Cortex of kidney (tissue), 1 donor: ENCODE measurements at places on chromosomes 3 and 15.

DNA sequence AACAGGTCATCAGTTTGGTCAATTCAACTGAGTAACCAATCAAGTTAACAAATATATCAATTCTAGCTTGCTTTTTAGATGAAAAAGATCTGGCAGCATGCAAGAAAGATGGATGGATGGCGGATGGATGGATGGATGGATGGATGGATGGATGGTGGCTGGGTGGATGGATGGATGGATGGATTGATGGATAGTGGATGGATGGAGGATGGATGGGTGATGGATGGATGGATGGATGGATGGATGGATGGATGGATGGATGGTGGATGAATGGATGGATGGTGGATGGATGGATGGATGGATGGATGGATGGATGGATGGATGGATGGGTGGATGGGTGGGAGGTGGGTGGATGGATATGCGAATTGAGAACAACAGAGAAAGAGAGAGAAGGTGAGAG, 303.7 kb upstream of the IGF1R start:
- DNase-seq, result no peak

DNA sequence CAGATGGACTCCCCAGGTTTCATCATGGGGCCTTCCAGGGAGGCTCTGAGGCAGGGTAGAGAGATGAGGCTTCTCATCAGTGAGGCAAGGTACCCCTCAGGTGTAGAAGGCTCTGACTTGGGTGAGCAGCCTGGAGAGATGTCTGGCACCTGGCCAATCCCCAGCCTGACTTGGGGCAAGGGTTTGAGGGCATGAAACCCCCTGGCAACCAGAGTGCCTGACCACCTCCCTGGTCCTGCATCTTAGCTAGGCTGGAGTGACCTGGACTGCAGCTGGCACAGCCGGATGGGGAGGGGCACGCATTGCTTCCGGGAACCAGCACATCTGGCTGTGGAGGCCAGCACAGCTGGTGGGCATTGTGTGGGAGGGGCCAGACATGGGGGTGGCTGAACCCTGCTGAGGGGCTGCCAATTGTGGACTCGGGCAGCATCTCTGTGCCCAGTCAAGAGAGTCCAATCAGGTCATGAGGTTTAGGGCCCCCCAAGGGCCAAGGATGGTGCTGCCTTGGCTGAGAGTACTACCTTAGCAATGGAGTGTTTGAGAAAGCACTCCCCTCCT, 1.9 kb downstream of the ZBTB47 start:
- DNase-seq, result no peak

GRCh38 chr3:12891985-12892839, 50.8 kb upstream of the RPL32 start:
- no peak for DNase-seq

- no peak for DNase-seq
Measured at GRCh38 chr3:25349828-25350724, 78.0 kb upstream of the RARB start.

- no peak for DNase-seq
Measured at GRCh38 chr3:6089780-6090179, 771.1 kb upstream of the GRM7 start.

DNA sequence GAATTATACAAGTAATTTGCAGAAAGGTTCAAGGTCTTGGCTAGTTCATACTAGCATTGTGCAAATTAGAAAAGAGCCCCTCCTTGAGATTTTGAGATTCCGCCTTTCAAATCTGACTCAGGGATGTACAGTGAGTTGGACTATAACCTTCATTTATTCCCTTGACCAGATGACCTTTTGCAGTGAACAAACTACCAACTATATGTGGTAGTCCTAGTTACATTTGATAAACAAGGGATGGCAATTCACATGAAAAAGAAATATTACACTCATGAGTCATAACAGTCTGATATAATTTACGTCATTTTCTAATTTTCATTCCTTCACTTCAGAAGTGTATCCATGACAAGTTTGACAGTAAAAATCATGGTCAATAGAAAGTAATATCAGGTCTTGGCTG, 860.4 kb downstream of the ROBO1 start:
- no peak for DNase-seq

DNA sequence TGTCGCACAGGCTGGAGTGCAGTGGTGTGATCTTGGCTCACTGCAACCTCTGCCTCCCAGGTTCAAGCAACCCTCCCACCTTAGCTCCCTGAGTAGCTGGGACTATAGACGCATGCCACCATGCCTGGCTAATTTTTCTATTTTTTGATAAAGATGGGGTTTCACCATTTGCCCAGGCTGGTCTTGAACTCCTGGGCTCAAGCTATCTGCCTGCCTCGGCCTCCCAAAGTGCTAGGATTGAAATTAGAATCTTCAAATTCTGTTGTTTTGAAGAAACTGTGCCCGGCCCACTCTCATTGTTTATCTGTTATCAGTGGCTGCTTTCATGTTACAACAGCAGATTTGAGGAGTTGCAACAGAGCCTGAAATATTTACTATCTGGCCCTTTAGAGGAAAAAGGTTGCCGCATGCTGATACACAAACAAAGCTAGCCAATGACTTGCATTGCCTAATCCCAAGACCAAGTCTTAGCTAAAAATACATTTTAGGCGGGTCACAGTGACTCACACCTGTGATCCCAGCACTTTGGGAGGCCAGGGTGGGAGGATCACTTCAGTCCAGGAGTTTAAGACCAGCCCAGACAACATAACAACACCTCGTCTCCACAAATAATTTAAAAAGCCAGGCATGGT, 43.2 kb upstream of the PPP4R2 start:
- DNase-seq, result no peak

DNA sequence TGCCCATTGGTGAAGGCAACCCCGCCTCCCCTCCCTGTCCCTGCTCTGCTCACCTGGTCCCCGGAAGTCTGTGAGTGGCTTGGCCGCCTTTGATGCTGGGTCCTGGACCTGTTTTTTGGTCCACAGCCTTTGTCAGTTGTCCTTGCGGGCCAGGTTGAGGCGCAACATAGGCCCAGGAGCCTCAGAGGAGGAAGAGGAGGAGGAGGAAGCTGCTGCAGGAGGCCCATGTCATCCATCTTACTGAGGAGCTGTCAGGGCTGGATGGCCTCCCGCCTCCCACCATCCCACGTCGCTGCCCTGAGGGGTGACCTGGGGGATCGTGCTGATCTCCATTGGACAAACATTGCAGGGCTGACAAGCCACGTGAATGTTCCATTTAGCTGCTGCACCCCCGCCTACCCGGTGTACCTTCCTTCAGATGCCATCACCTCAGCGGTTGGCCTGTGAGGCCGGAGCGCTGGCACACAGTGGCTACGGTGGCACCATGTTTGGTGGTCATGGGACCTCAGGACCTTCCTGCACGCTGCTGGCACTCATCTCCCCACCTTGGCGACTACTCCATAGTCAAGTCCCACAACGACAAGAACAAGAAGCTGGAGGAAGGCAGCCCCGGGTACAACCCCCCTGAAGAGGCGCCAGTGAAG, 106.3 kb downstream of the SMAD6 start:
- DNase-seq, result no peak

- DNase-seq, result no peak
Measured at GRCh38 chr3:8755564-8756237, 13.7 kb downstream of the OXTR start.

DNA sequence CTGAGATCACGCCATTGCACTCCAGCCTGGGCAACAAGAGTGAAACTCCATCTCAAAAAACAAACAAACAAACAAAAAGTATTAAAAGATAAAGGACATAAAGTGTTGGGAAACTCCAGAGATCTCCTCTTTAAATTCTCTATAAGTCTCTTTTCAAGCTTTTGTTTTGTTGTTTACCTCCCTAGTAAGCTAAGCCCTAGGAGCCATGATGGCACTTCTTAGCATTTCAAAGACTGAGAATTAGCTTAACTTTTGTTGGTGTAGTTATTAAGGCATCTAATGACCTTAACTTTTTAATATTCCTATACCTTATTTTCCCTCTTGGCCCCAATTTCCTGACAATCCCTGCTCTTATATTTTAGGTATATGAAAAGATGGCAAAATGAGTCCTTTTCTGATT, 157.3 kb downstream of the ZNF609 start:
- no peak for DNase-seq

DNA sequence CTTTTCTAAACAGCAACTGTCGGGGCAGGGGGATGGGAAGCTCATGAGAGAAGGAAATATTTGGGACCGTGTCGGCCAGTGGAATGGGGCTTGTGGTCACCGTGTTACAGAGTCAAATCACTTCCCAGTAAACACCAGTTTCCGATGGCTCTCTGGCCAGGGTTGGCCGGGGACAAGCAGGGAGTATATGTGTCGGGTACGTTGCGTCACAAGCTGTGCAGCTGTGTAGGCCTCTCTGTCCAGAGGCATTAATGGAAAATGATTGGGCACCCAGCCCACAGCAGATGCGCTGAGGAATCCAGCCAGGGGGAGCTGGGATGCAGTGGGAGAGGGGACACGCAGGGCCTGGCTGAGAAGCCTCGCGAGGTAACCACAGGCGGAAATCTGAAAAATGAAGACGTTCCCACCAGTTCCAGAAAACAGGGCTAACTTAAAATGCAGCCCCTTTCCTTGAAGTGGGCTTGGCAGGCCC, 15.8 kb upstream of the ALDH1A3 start:
- DNase-seq, result no peak

DNA sequence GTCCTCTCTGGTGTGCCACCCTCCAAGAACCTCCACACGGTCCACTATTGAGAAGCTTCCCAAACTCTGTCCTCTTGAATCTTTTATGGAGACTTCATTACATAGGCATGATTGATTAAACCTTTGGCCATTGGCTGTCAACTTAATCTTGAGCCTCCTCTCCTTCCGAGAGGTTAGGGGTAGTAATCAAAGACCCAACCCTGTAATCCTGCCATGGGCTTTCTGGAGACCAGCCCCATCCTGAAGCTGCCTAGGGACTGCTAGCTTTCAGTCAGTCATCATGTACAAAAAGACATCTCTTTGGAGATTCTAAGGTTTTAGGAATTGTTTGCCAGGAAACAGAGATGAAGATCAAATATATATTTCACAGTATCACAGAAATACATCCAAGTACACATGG, 37.0 kb downstream of the APH1B start:
- no peak for DNase-seq

DNA sequence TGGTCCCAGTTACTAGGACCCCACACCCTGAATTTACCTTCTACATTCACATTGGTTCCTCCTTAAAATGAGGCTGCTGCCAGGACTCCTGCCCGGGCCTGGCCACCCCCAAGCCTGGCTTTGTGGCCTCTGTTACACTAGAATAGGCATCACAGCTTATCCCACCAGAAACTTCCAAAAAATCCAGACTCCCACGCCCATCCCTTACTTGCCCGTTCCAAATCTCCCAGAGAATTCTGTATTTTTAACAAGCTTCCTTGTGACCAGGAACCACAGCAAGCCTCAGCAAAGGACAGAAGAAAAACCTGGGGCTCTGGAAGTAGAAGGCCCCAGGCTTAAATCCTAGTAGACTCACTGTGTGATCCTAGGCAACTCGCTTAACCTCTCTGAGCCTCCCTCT, 36.0 kb upstream of the SLC6A1 start:
- DNase-seq, result no peak

DNA sequence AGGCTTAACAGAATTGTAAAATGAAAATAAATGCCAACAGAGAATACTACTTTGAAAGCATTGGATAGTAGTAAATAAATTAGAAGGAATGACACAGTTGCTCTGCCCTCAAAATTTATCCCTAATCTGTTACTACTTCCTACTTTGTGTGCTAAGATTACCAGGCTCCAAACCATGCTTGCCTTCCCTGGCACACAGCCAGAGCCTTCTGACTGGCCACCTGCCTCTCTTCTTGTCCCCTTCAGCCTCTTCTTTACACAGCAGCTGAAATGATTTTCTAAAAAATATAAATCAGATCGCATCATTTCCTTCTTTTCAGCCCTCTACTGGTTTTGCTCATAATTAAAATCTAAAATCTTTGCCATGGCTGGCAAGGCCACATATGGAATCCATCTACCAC, 334.1 kb downstream of the FHIT start:
- no peak for DNase-seq

DNA sequence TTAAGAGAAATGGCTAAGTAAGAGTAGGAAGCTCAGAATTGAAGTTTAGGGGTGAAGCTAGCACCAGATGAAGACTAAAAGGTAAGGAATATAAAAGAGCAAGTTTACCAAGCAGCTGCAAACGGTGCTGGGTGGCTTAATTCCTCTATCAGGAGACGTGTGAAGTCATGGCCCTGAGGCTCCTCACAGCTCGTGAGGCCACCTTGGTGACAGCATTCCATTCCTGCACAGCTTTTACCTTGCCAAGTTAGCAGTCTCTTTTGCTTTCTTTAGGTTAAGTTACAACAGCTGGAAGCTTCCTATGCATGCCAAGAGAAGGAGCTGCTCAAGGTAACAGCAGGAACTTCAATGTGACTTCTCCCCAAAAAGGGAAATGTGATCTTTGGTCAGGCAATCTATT, 6.4 kb downstream of the TMCO5A start:
- DNase-seq, result no peak

- DNase-seq, result no peak
Measured at GRCh38 chr3:191383124-191383523, 52.8 kb upstream of the UTS2B start.

- no peak for DNase-seq
Measured at GRCh38 chr3:172707030-172707429, 3.8 kb downstream of the NCEH1 start.

- no peak for DNase-seq
Measured at GRCh38 chr3:169348929-169349621, 314.4 kb downstream of the MECOM start.

DNA sequence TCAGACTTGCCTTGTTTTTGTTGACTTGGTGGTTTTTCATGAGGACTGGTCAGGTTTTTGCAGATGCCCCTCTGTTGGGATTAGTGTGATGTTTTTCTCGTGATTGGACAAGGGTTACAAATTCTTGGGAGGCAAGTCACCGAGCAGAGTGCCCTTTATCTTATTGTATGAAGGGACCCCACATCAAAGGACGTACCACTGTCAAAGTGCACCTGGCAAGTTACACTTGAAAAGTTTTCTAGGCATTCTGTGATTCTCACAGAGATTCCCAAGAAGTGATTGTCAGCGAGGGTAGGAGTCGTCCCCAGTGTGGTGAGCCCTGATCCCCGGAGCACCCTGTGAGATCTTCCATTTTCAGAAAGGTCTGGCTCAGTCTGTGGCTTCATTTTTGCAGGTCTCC, 110.1 kb downstream of the POLR2M start:
- DNase-seq, result no peak

- DNase-seq, result no peak
Measured at GRCh38 chr3:217948-218347, 21.4 kb downstream of the CHL1 start.

GRCh38 chr3:44442596-44443309, 34.7 kb downstream of the ZNF445 start:
- DNase-seq, result no peak

- no peak for DNase-seq
Measured at GRCh38 chr15:66153549-66154415, 99.8 kb downstream of the MEGF11 start.

- DNase-seq, result no peak
Measured at GRCh38 chr3:194040516-194041273, 95.3 kb upstream of the HES1 start.

DNA sequence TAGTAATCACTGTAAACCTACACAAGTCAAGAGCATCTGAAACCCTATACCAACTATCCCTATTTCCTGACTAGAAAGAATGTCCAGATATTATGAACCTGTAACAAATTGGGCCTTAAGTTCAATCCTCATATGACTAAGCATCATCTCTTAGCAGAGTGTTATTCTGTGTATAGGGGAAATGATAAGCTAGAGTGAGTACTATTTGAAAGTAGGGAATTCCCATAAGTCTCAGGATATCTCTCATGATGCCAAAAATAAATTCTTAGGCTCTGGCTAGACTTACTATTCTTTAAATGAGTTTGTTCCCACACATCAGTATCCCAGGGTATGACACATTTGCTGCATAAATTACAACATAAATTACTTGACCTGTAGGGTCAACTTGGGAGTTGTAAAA, 15.3 kb downstream of the MRPL47 start:
- no peak for DNase-seq
